Esophagus muscularis mucosa (tissue), 4 donors: ENCODE measurements at places on chromosomes 6 and 20. TPM values are rescaled to one million over a fixed set of nuclear protein-coding genes. Genes with fewer than 3 reads are reported as not detected.

GRCh38 chr6:170434117-170434820 is 118.8 kb downstream of the PSMB1 start:
- DNase-seq, result peak; percentile 50

- DNase-seq, result no peak
These were observed 10.2 kb downstream of the FAM135A start for GRCh38 chr6:70423189-70424134.

GRCh38 chr6:56691814-56692213 is 49.1 kb upstream of the DST start:
- DNase-seq, result no peak

- no peak for DNase-seq
These were observed 12.4 kb downstream of the TFEB start for GRCh38 chr6:41722969-41723529.

DNA sequence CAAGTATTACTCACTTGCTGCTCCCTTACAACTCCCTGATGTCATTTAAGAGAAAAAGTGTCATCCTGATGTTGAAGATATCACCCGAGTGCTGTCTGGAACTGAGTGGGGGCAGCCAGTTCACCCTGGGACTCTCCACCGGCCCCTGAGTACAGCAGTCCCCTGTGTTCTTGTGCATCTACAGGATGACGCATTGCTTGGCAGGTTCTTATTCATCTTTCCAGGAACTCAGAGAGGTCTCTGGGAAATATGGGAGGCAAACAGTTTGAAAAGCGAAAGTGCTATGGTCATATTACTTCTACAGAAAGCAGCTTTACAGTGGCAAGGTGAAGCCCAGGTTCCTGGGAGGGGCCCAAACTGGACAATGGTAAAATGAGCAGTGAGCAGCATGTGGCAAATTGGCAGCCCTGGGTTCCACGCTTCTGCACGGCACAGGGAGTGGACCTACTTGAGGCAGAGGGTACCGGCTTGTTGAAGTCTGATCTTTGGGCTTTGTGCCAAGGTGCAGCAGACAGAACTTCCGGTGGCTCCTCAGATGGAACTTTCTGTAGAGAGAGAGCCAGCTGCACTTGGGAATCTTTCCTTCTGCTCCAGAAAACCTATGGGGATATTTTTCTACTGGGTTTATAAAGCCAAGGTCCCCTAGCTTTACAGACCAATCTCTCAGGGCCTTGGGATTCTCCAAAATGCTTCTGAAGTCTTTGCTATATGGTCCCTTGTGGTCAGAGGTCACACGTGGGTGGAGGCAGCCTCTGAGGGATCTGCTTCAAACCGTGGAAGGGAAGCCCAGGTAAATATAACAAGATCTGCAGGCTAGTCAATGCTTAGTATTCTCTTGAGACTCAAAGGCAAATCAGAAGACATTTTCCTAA is 128.3 kb downstream of the MAP3K7 start:
- DNase-seq, result no peak

DNA sequence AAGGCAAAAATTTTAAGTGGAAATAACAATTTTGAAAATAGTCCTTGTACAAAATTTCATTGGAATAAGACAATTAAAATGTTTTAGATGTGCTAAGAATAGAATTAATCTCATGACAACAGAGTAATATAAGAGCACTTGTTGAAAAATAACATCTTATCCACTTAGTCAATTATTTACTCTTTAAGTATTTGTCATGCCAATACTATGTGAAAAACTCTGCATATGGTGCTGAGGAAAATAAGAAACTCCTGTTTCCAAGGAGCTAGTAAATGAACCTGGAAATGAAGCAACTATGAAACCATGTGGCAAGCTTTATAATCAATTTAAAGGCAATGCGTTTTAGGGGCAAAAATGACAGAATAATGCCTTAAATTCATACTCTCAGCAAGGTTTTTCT is 42.7 kb upstream of the HCRTR2 start:
- DNase-seq, result no peak

DNA sequence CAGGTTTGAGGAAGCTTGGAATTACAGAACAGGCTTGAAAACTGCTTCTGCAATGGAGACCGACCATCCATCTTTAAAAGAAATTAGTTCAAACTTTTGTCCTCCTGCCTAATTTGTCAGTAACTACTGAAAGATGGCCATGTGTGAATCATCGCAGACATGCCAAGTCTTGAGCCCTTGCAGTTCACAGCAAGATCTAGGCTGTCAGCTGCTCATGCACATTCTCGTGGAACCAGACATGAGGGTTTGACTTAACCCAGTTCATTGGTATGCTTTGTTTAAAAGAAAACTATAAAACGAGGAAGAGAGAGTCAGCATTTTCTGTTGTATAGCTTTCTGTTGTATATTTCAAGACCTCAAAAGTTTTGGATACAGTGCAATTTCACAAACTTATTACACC is 74.0 kb upstream of the SAMD5 start:
- no peak for DNase-seq

The RAMACL gene
- 1.2 TPM for total RNA-seq

GRCh38 chr6:49269190-49269589 is 193.9 kb downstream of the MMUT start:
- no peak for DNase-seq

DNA sequence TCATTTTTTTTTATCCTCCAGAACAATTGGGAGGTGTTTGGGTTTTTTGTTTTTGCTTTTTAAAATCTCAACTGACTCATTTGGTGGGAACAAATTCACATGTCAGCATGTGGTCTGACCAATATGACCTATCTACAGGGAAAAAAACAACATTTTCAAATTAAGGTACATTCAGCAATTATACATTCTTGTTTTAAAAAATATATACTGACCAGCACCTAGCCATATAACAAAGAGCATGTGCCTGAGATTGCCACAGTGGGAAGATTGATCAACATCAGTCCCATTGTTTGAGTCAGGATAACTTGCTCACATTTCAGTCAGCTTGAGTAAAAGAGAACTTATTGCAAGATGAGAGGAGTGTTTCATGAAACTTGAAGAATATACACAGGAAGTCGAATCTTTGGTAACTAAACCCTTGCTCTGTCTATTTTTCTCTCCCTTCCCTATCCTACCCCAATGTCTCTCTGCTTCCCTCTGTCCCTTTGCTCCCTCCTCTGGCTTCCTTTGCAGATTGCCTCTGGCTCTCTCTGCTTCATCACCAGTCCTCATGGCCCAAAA is 163.2 kb upstream of the TAB2 start:
- DNase-seq, result peak; percentile 80

The ZBTB12 gene
- 1.6 TPM for total RNA-seq

DNA sequence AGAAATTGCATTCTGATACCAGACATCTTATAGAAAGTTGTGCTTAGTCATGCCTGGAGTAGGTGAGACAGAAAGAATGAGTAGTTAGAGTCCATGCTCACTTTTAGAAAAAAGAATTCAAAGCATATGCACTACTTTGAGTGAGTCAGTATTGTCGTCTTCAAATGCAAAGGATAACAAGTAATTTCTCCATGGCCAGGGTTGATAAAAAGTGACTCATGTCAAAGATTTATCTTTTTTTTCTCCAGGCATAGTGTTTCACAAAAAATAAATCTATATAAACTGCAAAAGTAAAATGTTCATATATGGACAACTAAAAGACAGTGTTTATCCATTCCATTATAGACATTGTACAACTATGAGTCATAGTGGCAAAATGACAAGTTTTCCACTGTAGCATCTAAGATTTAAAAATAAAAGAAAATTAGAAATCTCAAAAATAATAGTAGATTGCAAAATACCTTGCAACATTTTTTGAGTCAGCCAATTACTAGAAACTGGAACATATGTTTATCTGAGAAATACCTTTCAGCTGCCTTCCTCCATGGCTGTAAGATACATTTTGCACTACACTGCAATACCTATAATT is 329.6 kb downstream of the GRIK2 start:
- no peak for DNase-seq

- DNase-seq, result no peak
These were observed 62.7 kb downstream of the TAF4 start for GRCh38 chr20:62002882-62003480.

DNA sequence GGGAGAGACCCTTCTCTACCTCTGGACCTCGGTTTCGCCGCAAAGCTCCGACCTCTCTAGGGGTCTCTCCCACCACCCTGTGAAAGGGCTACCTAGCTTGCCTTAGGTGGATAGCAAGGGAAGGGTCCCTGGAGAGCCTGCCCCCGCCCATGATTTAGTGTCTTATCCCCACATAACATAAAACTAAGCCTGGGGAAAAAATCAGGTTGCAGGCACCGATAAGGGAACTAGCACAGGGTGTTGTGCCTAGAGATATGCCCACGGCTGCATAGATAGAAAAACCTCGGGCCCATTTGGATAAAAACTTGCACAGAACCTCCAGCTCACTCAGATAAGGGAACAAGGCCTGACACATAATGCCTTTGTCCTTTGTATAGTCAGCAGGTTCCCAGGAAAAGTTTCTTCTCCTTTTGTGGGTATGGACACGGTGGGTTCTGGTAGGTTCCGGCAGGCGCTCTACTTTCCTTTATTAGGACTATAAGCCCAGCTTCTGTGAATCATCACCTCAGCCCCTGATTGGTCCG is 846 bp downstream of the ZSCAN31 start:
- DNase-seq, result no peak

DNA sequence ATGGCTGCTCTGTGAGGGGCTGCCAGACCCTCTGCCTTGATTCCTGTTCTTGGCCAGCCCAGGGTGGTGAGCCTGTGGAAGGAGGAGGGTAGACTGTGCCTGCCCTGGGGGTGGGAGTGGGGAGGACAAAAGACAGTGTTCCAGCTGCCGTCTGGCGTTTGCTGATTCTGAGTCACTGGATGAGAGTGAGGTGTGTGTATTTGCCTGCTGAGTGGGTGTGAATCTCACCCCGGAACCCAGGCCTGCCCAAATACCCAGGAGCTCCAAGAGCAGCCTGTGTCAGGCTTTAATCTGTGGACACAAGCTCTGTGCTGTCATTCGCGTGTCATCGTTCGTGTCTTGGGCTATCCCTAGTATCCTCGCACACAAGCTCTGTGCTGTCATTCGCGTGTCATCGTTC is 2.6 kb upstream of the LKAAEAR1 start:
- no peak for DNase-seq

- DNase-seq, result no peak
These were observed 33.3 kb downstream of the ZC3H12D start for GRCh38 chr6:149451376-149452036.

DNA sequence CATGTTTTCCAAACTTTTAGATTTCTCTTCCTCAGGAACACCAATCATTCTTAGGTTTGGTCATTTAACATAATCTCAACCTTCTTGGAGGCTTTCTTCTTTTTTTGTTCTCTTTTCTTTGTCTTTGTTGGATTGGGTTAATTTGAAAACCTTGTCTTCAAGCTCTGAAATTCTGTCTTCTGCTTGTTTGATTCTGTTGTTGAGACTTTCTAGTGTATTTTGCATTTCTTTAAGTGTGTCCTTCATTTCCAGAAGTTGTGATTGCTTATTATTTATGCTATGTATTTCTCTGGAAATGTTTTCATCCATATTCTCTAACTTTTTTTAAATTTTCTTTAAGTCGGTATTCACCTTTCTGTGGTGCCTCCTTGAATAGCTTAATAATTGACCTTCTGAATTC is 42.2 kb downstream of the STMND1 start:
- no peak for DNase-seq

DNA sequence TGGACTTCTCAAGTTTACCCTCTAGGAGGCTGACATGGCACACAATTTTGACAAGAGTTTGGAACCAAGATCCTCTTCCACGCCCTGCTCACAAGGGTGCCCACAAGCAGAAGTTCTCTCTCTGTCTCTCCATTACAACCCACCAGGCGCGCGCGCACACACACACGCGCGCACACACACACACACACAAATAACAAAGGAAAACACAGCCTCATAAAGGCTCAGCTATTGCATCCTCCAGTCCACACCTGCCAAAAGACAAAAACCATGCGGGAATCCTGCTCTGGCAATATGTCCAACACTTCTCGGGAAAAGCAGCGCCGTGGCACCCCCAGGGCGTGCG is 870 bp downstream of the PAK5 start:
- no peak for DNase-seq

DNA sequence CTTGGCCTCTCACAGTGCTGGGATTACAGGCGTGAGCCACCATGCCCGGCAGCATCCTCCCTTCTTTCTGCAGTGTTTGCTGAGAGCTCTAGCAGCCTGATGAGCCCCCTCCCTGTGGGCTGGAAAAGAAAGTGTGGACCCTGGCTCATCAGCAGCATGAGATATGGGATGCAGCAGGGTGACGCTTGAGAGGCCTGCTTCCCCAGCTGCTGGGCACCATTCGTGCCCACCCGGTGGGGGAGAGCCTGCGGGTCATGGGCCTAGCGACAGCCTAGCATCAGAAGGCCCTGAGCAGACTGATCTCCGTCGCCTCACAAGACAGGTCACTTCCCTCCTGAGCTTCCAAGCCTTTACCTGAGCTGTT is 16.0 kb upstream of the CCDC167 start:
- no peak for DNase-seq
